DND-41 (cell line): ENCODE measurements at places on chromosomes 3 and 15.

- DNase-seq, result no peak
Observed at GRCh38 chr3:138434875-138435772, 708 bp downstream of the ESYT3 start.

DNA sequence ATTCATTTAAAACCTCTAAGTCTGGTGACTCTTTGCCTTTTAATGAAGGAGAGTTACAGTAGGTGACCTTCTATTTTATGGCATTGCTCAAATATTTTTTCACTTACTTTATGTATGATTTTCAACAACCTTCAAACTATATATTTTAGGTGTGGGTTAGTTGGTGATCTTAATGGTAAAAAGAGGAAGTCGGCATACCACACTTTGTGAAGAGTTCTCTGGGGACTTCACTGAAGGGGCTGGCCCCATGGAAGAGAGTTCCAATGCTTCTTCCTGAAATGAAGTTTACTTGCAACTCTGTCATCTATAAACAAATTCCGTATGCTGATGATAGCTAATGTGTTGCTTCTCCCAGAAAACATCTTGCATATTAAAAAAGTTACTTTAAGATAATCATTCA lies 647.0 kb upstream of the SGO1 start:
- no peak for DNase-seq

DNA sequence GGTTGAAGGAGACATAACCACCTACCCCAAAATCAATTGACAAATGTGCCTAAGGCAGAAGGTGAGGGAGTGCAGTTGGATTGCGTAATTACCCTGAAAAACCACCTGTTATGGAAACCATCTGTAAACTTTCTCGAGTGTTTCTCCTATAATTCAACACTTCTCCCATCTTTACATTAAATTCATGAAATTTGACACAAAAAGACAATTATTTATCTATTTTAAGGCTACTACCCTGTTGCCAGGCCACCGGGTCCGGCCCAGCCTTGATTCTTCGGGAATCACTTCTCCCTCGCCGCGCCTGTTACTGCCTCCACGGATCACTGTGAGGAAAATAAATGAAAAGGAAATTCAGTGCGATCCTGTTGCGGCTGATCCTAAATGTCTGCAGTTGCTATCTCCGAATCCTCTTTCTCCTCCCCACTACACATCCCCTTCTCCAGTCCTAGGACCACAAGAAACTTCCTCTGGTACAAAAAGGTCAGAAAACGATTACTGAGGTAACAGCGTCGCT lies 646 bp downstream of the IQCB1 start:
- no peak for DNase-seq

DNA sequence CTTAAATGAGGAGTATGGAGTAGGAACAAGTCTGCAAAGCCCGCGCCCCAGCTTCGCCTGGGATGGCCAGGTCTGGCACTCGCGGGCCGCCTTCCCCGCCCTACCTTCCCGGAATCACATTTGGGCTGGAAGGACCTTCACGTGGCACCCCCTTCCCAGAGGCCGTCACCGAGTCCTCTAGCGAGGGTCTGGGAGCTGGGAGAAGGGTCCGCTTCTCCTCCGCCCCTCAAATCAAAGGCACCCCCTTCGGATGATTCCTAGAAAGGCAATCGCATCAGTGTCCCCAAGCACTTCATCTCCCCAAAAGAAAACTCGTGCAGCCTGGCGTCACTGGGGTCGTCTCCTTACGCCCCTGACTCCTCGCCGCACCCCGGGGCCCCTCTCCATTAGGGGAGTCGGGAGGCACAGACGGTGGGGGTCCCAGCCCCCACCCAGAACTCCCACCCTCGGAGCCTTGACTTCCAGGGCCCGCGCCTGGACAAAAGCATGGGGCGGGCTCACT lies 380 bp downstream of the MYLK start:
- no peak for DNase-seq

- no peak for DNase-seq
Observed at GRCh38 chr3:61736506-61736905, 175.1 kb downstream of the PTPRG start.

- DNase-seq, result no peak
Observed at GRCh38 chr15:59190291-59190690, 16.4 kb upstream of the LDHAL6B start.

DNA sequence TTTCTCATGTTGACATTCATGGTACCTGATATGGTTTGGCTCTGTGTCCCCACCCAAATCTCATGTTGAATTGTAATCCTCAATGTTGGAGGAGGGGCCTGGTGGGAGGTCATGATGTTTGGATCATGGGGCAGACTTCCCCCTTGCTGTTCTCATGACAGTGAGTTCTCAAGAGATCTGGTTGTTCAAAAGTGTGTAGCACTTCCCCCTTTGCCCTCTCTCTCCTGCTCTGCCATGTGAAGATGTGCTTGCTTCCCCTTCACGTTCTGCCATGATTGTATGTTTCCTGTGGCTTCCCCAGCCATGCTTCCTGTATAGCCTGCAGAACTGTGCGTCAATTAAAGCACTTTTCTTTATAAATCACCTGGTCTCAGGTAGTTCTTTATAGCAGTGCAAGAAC lies 3.3 kb upstream of the UBL7 start:
- no peak for DNase-seq

DNA sequence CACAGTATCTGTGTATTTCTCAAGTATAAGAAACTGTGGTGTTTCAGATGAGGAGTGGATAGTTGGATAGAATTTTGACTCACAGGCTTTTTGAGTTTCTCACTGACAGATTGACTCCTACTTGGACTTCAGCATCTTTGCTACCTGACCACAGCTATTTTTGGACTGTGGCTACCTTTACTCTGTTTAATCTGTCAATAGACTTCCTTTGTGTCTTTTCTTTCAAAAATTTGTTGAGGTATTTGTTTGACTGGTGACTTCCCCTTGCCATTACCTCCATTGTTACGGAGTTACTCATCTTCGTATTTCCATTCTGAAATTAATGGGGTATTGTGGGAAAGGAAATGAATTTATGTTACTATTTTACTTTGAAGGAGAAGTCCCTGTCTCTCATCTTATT lies 123.8 kb downstream of the AGBL1 start:
- DNase-seq, result no peak
